ENCODE measurements at places on chromosomes 2 and 18.
A peak's percentile ranks its signal among the peaks of the same experiment; 100 is the strongest.

- ATAC-seq: no peak
These were observed 32.8 kb downstream of the DTNA start for GRCh38 chr18:34742891-34743341.

DNA sequence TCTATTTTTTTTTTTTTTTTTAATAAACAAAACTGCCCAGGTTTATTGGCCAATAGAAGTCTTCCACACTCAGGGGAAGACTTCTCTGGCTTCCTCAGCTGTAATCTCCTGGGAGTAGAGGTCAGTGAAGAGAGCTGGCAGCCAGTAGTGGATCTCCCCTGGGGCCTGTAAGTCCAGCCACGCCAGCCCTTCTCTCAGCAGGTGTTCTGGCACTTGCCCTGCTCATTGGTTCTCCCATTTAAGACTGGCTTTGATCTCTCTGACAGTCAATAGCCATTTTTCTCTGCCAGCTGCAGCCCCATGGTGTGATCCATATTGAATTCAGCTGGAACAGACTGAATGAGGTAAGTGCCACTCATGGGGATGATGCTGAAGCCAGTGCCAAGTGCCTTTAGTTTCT is 170.6 kb upstream of the SPHKAP start:
- ATAC-seq: no peak

GRCh38 chr2:164808776-164809175 is 32.8 kb downstream of the COBLL1 start:
- ATAC-seq: peak; percentile 53

- ATAC-seq: no peak
These were observed 4.8 kb downstream of the RAB17 start for GRCh38 chr2:237585590-237586221.

GRCh38 chr18:62938006-62938405 is 222.7 kb downstream of the PHLPP1 start:
- ATAC-seq: peak; percentile 51

DNA sequence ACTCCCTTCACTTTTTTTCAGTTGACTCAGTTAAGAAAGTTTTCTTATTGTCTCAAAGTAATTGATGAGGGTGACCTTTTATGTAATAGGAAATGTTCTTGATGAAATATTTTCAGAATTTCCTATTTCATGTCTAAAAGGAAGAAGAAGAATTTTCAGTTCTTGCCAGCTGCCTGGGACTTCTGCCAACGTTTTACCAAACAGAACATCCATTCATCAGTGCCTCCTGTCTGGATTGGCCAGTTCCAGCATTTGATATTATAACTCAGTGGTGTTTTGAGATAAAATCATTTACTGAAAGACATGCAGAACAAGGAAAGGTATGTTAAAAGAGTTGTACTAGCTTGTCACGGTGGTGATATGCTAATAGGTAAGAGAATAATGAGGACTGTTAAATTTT is 104.7 kb upstream of the MYO3B start:
- ATAC-seq: peak; percentile 93

GRCh38 chr2:85566265-85566664 is 5.0 kb upstream of the GGCX start:
- ATAC-seq: no peak

DNA sequence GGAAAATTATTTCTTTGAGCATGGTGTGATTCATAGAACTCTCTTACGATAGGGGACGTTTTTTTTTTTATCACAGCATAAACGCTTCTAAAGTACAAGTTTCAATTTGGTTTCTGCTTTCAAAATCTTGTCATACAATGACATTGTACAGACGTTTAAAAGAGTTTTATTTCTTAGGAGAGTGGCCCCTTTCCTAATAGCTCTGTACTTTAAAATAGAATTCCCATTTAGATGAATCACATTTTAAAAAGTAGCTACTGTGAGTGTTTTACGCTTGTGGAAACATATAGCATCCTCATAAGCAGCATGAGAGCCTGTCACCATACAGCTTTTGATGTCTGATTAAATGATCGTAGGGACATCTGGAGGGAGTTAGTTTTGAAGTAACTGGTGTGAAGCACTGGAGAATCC is 510.9 kb downstream of the PARD3B start:
- peak; percentile 68 for ATAC-seq
